Natural killer cell treated with Interleukin-12 subunit alpha and Interleukin-12 subunit beta and Interleukin-15 and Interleukin-18, amount 100 ng/mL, for 72 hours (primary cell): ENCODE measurements at places on chromosomes 11 and 22. TPM values are rescaled to one million over a fixed set of nuclear protein-coding genes. Genes with fewer than 3 reads are reported as not detected.

Gene VSIG2
- total RNA-seq: not detected

GRCh38 chr11:95521133-95521542 lies 268.4 kb downstream of the FAM76B start:
- no peak for DNase-seq

Gene DEFB131B
- total RNA-seq: not detected

DNA sequence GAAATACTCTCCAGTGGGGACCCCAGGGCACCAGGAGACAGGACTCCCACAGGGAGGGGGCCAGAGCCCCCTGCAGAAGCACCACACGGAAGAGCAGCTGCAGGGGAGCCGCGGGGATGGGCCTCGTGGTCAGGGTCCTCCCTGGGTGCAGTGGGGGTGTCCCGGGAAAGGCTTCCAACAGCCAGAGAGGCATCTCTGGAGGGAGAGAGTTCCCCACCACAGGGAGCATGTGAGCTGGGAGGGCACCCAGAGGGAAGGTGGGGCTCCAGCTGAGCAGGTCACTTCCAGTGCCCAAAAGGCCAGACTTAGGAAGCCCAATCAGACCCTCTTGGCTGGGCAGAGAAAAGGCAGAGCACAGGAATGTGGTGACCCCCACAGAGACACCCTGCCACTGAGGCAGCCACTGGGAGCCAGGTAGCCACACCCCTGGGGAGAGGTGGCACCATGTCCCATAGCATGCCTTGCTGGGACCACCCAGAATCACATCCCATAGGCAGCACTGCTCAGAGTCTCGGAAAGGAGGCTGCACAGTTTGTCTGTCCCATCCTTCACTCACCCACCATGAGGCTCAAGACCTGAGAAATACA lies 49.9 kb upstream of the LMO1 start:
- peak; percentile 32 for DNase-seq

Gene USP28
- 67.3 TPM for total RNA-seq

Gene KCNJ11
- total RNA-seq: not detected

DNA sequence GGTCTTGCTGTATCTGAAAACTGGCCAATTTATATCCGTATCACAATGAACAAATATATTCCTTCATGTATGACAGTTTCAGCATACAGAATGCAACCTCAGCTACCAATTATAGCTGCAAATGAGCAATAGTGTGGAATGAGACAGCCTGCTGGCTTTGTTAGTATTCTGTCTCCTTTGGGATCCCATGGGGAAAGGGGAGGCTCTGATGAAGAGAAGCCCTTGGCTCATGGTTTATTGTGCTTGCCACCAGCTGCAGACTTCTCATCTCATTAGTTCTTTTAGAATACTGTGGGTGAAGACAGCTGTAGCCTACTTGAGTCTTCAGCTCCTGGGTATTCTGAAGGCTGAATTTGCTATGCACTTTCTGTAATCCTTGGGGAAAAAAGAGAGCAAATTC lies 42.4 kb downstream of the PITPNB start:
- DNase-seq: no peak

- no peak for DNase-seq
These were observed 2221.9 kb upstream of the RAG2 start for GRCh38 chr11:38819981-38820380.

- peak; percentile 64 for DNase-seq
These were observed 7.1 kb upstream of the ADORA2A start for GRCh38 chr22:24420072-24420976.

- DNase-seq: no peak
These were observed 10.5 kb upstream of the PATL1 start for GRCh38 chr11:59679347-59679746.

GRCh38 chr11:104028476-104029263 lies 7.8 kb upstream of the DDI1 start:
- DNase-seq: no peak

DNA sequence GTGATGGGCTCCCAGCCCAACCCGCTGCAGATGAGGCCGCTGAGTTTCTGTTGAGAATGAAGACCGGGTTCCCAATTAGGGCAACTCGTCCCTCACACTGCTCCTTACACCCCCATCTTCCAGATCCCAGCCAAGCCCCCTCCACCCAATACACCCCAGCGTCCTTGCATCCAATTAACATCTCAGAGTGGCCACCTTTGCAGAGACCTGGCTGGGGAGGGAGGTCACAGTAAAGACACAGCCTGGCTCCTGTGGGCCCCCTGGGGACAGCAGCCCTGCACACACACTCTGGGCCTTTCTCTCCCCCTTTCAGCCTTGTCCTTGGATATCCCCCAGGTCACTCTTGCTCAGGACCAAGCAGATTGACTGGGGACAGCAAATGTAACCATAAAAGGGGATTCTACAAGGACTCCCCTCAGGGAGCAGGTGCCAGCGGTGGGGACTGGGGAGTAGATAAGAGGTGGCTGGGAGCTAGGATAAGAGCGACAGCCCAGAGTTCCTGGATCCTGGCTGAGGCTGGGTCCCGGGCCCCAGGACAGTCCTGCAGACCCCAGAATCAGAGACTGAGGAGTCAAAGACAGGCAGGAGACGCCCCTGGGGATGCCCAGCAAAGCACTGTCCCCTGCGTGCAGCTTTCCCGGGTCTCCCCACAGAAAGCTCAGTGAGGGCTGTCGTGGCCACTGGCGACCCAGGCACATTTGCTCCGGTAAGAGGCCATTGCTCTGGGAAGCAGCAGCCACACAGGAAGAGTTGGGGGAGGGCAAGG lies 8.4 kb downstream of the APOBEC3A start:
- DNase-seq: no peak

Gene SLC6A5
- total RNA-seq: not detected

- DNase-seq: no peak
These were observed 49.4 kb downstream of the CLMP start for GRCh38 chr11:123145661-123146060.

- no peak for DNase-seq
These were observed 76.9 kb downstream of the NTM start for GRCh38 chr11:131447277-131447815.

Gene TBX1
- total RNA-seq: 1.1 TPM

Gene SCGB1D1
- not detected for total RNA-seq

Gene TRPM5
- total RNA-seq: not detected

DNA sequence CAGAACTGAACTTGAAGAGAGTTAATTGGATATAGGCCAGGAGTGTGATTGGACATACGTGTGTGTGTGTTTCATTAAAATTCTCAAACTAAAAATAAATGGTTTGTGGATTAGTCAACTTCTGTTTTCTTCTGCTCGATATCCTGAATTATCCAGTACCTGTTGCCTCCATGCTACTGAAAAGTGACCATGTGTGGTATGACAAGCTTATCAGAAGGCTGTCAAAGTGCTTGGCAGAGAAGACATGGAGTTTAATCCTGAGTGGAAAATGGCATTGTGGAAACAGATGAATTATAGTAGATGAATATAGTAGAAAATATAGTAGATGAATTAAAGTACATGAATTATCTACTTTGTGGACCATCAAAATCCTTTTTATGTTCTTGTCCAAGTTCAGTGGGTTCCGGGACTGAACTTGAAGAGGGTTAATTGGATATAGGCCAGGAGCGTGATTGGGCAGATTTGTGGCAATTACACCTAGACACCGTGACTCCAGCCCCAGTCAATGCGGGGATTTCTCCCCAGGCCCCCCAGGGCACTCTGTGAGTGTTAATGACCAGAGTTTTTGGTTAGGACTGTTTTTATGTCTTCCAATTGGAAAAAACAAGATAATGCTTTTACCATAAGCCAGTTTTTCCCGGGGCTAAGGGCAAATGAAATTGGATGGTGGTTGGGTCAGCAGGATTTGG lies 30.1 kb downstream of the GRAMD1B start:
- no peak for DNase-seq

DNA sequence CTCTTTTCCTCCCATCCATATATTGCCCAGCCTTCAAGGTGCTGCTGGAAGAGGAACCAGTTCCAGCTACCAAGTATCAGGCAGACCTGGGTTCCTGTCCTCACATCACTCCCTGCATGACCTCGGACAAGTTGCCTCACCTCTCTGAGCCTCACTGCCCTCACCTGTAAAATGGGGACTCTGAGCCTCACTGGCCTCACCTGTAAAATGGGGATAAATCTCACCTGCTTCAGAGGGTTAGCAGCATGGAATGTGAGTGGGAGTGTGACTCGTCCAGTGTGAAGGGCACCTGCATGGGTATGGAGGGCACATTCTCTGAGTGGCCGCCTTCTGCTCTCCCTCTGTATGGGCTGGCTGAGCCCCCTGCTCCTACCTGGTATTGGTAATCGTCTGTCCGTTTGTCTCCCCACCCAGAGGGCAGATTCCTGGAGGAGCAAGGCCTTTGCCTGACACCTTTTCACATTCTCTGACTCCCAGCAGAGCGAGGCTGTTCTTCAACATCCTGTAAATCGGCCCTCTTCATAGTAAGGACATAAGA lies 3.7 kb downstream of the GRIK4 start:
- DNase-seq: no peak

- no peak for DNase-seq
These were observed 10.8 kb upstream of the PANX1 start for GRCh38 chr11:94117871-94118270.

- DNase-seq: peak; percentile 88
These were observed at the start of gene APOL6 for GRCh38 chr22:35648066-35649025. APOL6 (plus strand) TSS chr22:35648446; CDS start chr22:35656426, 7,980 bp downstream.

Gene XBP1
- 560 TPM for total RNA-seq

Gene C22orf42
- total RNA-seq: not detected

DNA sequence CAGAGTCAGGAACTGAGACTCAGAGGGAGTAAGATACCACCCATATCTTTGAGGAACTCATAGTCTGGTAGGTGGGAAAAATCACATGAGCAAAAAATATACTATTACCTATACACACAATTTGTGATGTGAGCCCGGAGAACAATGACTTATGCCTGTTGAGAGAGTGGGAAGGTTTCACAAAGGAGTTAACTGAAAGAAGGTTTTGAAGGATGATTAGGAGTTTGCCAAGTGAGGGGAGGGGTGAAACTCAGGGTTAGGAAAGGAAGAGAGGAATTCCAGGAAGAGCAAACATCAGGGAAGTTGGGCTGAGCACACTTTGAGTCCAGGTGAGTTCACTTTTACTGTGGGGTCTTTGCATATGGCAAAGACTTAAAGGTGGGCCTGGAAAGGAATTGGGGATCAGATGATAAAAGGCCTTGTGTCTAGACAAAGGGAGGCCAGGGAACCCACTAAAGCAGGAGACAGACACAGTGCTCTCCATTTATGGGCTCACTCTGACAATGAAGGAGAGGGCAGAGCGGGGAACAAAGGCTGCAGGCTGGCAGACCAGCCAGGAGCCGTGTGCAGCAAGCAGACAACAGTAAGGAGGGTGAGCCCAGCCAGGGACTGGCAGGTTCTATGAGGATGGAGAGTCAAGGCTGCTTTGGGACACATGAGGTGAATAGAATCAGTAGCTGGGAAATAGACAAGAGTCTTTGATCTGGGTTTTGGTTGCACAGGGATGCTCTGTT lies 33.1 kb downstream of the TSPAN18 start:
- no peak for DNase-seq

DNA sequence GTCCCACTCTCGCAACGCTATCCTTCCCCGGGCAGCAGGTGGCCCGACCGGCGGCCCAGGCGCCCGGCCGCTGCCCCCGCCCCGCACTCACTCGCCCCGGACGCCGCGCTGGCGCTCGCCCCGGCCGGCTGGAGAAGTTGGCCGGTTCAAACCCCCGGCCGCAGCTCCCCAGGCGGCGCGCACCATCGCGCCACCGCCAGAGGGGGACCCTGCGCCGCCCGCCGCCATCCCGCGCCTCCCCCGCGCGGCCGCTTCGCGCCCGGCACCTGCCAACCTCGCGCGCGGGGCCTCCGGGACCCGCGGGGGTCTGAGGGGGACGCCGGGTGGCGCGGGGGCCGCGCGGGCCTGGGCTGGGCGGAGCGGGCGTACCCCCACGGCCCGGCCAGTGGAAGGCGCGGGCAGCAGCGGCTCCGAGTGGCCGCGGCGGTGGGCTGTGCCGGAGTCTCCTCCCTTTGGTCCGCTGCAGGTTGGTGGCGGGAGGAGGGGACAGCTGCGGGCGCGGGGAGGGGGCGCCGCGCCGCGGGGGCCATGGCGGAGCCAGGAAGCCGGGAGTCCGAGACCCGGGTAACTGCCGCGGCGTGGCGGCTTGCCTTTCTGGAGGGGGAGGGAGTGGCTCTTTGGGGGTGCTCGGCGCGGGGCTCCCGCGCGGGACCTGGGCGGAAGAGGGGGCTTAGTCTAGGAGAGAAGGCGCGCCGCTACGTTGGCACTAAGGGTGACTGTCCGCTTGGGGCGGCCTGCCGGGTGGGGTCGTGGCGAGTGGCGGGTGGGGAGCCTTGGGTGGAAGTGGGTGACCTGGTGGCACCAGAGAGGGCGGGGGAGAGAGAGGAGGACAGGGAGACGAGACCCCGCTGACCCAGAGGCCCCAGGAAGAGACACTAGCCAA lies at the start of the genes MPST and TST:
TSS of gene MPST (plus strand) at position 434 of the 883 bp plus-strand sequence. CDS start at position 529, 95 bp downstream.
TSS of gene TST (minus strand) at position 139 of the 883 bp plus-strand sequence. CDS start 715 bp downstream, outside the sequence.
- peak; percentile 75 for DNase-seq

Gene CLP1
- 16.5 TPM for total RNA-seq

DNA sequence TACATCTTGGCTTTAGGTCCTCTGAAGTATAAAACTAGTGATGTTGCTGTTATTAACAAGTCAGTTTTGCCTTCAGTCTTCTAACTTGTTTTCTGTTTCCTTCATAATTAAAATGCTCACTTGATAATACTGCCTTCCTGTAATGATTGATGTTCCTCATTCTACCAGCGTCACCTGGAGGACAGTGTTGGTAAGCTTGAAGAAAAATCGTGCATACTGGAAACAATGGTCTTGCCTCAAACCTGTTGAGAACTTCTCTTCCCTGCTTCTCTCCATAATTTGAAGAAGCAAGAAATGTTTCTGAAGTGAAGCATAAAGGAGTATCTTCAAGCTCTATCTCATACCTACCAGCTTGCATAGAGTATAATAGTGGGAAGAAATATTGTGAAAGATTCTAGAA lies 3.0 kb downstream of the YWHAH start:
- no peak for DNase-seq

GRCh38 chr11:109062445-109062844 lies 359.5 kb upstream of the C11orf87 start:
- DNase-seq: no peak

DNA sequence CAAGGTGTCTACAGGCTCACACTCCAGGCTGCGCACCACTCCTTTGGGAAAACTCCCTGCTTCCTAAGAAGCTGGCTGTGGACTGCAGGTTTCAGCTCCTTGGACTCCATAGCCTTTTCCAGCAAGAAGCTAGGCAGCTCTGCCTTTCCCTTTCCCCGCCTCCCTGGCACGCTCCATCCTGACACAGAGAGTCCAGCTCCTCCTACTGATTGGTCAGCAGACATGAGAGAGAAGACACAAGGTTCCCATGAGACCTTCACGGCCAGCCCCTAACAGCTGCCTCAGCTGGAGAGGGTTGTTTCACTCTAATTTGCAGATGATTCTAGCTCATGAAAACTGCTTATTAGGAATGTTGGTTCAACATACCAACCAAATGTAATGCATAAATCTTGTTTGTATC lies 27.6 kb downstream of the TENM4 start:
- DNase-seq: no peak

Gene ADORA2A
- 81.6 TPM for total RNA-seq

DNA sequence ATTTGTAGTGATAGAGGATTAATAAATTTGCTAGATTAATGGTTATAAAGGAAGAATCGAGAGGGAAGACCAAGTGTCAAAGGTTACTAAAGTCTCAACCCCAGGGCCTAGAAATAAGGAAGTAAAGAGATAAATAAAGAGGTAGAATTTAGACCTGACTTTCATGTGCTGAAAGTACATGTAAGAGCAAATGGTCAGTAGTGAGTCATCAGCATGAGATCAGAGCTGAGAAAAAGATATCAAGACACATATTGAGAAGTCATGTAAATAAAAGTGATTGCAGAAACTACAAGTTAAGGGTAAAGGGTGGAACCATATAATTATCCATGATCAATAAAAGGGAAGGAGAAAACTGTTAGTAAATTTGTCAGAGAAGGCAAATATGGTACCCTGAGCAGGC lies 1.4 kb upstream of the OR8B8 start:
- DNase-seq: no peak

Gene FERMT3
- 249 TPM for total RNA-seq

- DNase-seq: no peak
These were observed 54.8 kb downstream of the SCUBE1 start for GRCh38 chr22:43288378-43288777.
